ENCODE measurements at places on chromosomes 13 and 19.
A peak's percentile ranks its signal among the peaks of the same experiment; 100 is the strongest.

- DNase-seq = no peak
Observed at GRCh38 chr19:35273686-35274259, 5.0 kb downstream of the USF2 start.

DNA sequence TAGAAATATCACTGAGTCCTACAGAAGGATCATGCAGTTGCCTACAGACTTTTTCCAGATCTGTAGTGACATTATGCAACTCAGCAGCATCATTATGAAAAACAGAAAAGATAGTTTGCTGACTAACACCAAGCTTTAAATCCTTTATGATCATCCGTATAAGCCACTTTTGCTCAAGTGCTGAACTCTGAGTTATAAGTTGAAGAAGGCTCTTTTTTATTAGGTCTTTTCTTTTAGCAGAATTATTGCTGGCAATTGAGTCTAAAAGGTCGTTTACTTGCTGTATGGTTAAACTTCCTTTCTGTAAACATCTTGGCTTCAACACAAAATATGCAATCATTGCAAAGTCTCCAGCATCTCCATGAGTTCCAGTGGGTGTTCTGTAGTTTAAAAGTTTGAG is 4.8 kb downstream of the LIG4 start:
- no peak for DNase-seq

DNA sequence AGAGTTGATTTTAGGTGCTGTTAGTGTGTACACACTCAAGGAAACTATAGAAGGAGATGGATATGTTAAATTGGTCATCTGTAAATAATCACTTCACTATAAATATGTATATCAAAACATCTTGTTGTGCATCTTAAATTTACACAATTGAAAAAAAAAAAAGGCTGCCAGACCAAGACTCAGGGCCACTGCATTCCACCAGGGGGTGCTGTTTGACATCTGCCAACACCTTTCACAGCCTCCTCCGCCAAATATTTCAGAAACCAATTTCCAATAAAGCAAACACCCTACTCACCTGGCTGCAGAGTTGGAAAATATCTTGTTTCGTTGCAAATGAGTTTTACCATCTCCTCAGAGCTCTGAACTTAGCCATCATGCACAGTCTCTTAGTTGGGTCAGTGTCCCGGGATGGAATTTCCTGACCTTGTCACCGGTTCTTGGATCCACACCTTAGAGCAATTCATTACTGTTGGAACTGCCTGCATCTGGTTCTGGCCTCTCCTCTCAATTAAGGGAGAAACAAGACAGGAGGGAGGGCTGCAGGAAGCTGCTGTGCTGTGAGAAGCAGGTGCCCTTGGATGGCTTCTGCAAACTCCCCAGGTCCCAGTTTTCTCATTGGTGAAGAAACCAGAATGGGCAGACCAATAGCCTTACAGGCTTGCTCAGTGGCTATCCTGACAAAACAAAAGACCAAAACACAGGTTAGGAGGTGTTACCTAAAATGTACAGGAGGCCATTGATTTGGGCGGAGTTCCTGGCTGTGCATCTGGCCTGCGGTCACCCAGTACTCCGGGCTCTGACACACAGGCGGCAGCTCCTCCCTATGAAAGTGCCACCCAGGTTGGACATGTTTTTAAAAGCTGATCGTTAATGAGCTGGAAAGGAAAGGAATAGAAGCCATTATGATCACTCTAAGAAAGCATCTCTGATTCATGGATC is 746.6 kb downstream of the UQCRFS1 start:
- DNase-seq = peak; percentile 77

DNA sequence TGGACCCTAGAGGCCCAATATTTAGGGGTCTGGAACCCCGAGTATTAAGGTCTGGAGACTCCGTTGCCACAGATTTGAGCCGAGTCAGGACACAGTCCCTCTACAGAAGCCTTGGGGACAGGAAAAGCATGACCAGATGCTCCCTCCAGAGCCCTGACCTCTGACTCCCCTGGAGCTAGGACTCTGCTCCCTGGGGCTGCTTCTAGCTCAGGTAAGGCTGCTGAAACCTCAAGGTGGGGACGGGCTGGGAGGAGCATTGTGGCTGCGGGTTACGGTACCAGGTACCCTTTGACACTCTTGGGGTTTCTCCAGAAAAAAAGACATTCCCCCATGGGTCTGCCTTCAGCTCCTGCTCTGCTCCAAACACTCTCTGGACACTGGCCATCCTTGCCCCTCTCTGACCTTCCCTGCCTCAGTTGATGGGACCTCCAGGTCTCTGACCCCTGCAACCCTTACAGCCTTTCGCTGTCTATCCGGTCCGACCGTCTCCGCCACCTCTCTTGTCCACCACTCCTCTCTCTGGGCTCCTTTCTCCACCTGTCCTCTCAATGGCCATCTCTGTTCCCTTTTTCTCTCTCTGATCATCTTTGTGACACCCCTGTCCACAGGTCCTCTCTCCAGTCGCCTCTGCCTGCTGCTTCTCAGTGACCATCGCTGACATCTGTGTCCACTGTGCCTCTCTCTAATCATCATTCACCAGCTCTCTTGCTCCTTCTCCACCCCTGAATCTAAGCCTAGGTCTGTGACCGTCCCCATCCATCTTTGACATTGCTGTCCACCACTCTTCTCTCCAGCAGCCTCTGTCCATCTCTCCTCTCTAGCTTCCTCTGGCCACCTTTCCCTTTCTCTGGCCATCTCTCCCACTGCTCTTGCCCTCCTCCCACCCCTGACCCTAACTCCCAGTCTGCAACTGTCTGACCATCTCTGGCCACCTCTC is 1.4 kb downstream of the LRFN3 start:
- no peak for DNase-seq

DNA sequence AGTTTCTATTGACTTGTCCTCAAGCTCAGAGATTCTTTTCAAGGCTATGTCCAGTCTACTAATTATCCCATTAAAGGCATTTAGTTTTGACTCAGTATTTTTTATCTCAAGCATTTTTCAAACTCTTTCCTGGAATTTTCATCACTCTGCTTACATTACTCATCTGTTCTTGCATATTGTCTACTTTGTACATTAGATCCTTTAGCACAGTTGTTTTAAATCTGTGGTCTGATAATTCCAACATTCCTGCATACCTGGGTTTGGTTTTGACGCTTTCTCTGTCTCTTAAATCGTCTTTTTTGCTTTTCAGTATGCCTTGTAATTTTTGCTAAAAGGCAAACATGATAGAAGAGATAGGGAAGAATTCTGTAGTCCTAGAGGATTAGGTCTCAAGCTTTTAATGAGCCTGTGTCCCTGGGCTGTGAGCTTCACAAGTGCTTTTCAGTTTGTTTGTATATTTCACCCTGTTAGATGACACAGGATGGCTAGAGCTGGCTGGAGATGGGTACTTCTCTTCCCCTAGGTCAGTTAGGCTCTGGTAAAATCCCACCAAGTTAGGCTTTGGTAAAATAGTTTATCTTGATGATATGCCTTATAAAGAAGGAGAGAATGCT is 46.1 kb upstream of the GPC6 start:
- DNase-seq = peak; percentile 86

GRCh38 chr13:95704510-95704909 is 27.6 kb downstream of the DNAJC3 start:
- DNase-seq = no peak

- DNase-seq = no peak
Observed at GRCh38 chr13:62407871-62408270, 992.2 kb upstream of the PCDH20 start.

DNA sequence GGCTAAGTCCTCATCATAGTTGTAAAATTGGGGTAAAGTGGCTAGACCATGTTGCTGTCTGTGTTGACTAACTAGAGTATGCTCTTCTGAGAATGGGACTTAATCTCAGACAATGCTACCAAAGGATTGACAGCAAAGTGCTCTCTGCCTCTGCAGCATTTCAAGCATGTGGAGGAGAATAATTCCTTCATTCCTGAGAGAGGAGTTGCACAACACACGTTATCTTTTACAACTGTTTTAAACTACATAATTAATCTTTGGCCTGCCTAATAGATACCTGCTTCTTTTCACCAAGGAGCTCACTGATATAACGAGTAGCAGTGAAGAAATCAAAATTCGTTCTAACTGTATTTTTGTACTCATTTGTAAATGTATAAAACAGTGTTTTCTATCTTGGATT is 2172.2 kb downstream of the PCDH9 start:
- DNase-seq = no peak

- no peak for DNase-seq
Observed at GRCh38 chr19:39335168-39335548, 685 bp downstream of the GMFG start.

DNA sequence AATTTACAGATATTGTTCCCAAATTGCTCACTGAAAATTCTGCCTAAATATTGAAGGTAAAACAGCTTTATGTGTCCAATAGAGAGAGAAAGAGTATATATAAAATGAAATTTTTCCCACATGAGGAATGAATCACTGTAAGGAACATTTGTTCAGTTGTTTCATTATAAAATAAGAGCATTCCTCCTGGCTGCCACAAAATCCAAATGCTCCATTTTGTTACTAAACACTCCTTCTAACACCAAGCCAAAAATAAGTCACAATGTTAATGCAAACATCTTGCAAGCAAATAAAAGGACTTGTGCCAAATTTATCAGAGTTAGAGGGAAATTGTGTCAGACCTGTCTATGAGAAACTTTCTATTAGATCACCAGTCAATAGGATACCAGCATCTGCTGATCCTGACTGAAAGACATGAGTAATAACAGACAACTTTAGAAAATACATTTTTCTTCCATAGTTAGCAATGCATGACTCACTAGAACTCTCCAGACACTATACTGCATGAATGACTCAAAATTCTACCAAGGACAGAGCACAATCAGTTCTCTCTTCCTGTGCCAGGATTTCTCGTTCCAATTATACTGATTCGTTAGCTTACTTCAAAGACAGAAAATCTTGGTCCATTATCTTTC is 83.5 kb upstream of the FNDC3A start:
- DNase-seq = peak; percentile 75

DNA sequence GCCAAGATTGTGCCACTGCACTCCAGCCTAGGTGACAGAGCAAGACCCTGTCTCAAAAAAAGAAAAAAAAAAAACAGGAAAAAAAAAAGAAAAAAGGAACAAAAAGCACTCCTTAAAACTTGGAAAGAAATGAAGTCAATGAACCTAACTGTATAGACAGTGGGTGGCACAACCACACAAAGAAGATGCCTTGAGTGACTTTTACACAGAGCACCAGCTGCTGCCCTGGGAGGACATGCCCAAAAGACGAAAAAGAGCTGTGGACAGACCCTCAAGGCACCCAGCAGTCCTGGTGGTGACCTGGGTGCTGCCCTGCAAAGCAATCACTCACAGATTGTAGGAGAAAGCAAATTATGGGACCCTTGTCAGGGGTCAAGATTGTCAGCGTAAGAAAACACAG is 5.9 kb upstream of the LAMP1 start:
- DNase-seq = no peak

DNA sequence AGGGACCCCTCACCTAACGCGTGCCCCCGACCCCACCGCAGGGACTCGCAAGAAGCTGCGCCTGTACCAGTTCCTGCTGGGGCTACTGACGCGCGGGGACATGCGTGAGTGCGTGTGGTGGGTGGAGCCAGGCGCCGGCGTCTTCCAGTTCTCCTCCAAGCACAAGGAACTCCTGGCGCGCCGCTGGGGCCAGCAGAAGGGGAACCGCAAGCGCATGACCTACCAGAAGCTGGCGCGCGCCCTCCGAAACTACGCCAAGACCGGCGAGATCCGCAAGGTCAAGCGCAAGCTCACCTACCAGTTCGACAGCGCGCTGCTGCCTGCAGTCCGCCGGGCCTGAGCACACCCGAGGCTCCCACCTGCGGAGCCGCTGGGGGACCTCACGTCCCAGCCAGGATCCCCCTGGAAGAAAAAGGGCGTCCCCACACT is 4.7 kb upstream of the MYBPC2 start:
- peak; percentile 73 for DNase-seq

All from fibroblast of the aortic adventitia (primary cell).